Naive thymus-derived CD4-positive, alpha-beta T cell (primary cell): ENCODE measurements at places on chromosomes 11 and 22. TPM values are rescaled to one million over a fixed set of nuclear protein-coding genes. Genes with fewer than 3 reads are reported as not detected.

GRCh38 chr11:119872611-119873310, 143.8 kb upstream of the NECTIN1 start:
- no peaks in the 10 kb centered on the region for H3K4me1 ChIP-seq
- no peaks in the 10 kb centered on the region for H3K27me3 ChIP-seq
- H3K27ac ChIP-seq, result no peak overlapping the region
- H3K36me3 ChIP-seq, result no peaks in the 10 kb centered on the region

GRCh38 chr11:120403966-120404365, 67.8 kb downstream of the ARHGEF12 start:
- no peaks in the 10 kb centered on the region for H3K27me3 ChIP-seq

- H3K4me1 ChIP-seq, result no peaks in the 10 kb centered on the region
- H3K4me3 ChIP-seq, result no peak overlapping the region
- H3K27ac ChIP-seq, result no peak overlapping the region
- no peaks in the 10 kb centered on the region for H3K27me3 ChIP-seq
- DNase-seq, result no peak
These were observed 68.9 kb downstream of the ARFGAP2 start for GRCh38 chr11:47107744-47108143.

DNA sequence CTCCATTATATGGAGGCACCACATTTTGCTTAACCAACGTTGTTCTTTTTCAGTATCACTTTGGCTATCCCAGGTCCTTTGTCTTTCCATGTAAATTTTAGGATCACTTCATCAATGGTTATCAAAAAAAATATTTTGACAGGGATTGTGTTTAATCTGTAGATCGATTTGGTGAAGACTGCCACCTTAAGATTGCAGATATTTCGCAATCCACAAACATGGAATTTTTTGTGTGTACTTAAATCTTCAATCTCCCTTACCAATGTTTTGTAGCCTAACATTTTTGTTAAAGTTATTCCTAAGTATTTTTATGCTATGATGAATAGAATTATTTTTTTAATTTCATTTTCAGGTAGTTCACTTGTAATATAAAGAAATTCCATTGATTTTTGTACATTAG, 18.6 kb downstream of the PLAAT5 start:
- H3K4me1 ChIP-seq, result no peaks in the 10 kb centered on the region
- DNase-seq, result no peak
- no peaks in the 10 kb centered on the region for H3K27me3 ChIP-seq
- H3K4me3 ChIP-seq, result no peak overlapping the region

- no peak overlapping the region for H3K27ac ChIP-seq
- peak overlapping the region; percentile 22 for H3K4me3 ChIP-seq
- no peaks in the 10 kb centered on the region for H3K36me3 ChIP-seq
- peak; percentile 29 for DNase-seq
- H3K27me3 ChIP-seq, result peaks cover 24% of the 10 kb centered on the region
These were observed 1.6 kb downstream of the SPTBN2 start for GRCh38 chr11:66727282-66728037.

- no peak overlapping the region for H3K4me3 ChIP-seq
- no peak overlapping the region for H3K27ac ChIP-seq
- DNase-seq, result no peak
- H3K27me3 ChIP-seq, result no peaks in the 10 kb centered on the region
These were observed 157.1 kb downstream of the DYNC2H1 start for GRCh38 chr11:103266167-103266831.

DNA sequence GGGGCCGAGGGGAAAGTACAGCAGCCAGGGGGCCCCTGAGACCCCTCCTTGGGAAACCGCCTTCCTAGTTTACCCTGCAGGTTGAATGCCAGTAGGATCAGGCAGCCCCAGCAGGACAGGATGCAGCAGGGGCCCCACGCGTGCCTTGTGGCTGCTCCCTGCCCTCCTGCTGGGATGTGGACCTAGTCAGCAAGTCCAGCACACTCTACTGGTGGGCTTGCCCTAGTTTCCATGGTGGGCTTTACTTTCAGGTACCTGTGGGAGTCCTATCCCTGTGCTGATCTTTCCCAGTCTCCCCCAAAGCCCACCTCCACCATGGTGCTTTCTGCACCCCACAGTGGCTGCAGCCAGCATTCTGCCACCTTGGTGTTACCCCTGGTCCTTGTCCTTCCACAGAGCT, 22.2 kb downstream of the SHISA8 start:
- H3K4me3 ChIP-seq, result no peak overlapping the region
- H3K36me3 ChIP-seq, result peaks cover 22% of the 10 kb centered on the region
- no peak overlapping the region for H3K27ac ChIP-seq

- no peak overlapping the region for H3K4me3 ChIP-seq
- no peak for DNase-seq
- H3K4me1 ChIP-seq, result no peaks in the 10 kb centered on the region
- H3K27ac ChIP-seq, result no peak overlapping the region
- H3K36me3 ChIP-seq, result no peaks in the 10 kb centered on the region
- H3K27me3 ChIP-seq, result no peaks in the 10 kb centered on the region
These were observed 115.0 kb downstream of the SLC1A2 start for GRCh38 chr11:35304386-35304775.

- H3K27ac ChIP-seq, result no peak overlapping the region
- no peak overlapping the region for H3K4me3 ChIP-seq
- no peaks in the 10 kb centered on the region for H3K27me3 ChIP-seq
- DNase-seq, result no peak
These were observed 29.8 kb downstream of the PICALM start for GRCh38 chr11:86039094-86039493.

GRCh38 chr11:20050551-20051333, 109.5 kb downstream of the DBX1 start:
- H3K27ac ChIP-seq, result no peak overlapping the region
- no peak overlapping the region for H3K4me3 ChIP-seq
- no peak for DNase-seq

DNA sequence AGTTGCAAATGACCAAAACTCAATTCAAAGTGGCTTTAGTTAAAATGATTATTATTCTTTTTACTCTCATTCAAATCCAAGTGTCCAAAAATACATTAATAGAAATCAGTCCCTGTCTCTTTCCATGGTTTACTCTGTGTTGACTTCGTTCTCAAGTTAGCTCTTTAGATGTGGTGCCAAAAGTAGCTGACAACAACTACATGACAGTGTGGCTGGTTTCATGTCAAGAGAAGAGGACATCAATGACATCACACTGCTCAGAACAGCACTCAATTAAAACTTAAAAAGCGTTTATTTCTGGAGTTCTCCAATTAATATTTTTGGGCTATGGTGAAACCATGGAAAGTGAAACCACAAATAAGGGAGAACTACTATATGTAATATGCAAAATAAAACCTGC, 1746.9 kb downstream of the LRRC4C start:
- no peak overlapping the region for H3K27ac ChIP-seq
- H3K36me3 ChIP-seq, result no peaks in the 10 kb centered on the region
- H3K27me3 ChIP-seq, result no peaks in the 10 kb centered on the region
- no peaks in the 10 kb centered on the region for H3K4me1 ChIP-seq

GRCh38 chr11:101907815-101908214, 7.0 kb upstream of the CEP126 start:
- H3K27me3 ChIP-seq, result no peaks in the 10 kb centered on the region
- DNase-seq, result no peak
- no peak overlapping the region for H3K4me3 ChIP-seq
- H3K36me3 ChIP-seq, result no peaks in the 10 kb centered on the region

DNA sequence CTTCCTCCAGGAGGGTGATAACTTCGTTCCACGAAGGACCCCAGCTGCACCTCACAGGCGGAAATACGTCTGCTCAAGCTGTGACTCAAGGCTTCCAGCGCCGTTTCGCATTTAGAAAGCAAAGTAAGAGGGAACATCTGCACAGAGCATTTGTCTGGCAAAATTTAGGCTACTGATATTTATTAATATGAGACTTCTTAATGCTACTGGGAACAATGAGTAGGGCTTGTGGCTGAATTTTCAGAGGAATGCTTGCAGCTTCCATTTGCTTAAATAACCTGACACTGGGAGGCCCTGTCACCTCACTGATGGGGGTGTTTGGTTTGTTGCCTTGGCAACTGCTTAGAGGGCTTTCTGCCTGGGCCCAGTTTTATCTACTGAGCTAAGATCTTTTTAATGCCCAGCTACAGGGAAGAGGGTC, 14.7 kb upstream of the ST14 start:
- no peak for DNase-seq
- H3K4me1 ChIP-seq, result no peaks in the 10 kb centered on the region
- no peak overlapping the region for H3K4me3 ChIP-seq
- H3K27ac ChIP-seq, result no peak overlapping the region

DNA sequence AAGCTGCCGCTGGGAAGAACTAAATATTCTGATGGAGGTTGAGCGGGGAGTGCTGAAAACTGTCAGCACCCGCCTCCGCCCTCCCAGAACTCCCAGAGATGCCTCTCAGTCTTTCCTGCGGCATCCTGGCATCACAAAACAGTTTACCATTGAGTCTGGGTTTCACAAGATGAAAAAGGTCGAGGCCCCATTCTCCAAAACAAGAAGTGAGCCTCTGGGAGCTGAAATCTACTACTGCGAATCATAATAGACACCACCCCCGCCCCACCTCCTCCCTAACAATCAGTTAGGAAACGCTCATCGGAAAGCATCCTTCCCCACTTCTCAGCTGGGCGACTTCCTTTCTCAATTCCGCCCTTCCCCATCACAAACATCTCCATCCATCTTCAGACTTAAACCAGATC, 1.0 kb downstream of the SUN2 start:
- H3K27me3 ChIP-seq, result no peaks in the 10 kb centered on the region
- peaks cover 18% of the 10 kb centered on the region for H3K36me3 ChIP-seq
- peak overlapping the region; percentile 81 for H3K27ac ChIP-seq
- H3K4me3 ChIP-seq, result peak overlapping the region; percentile 95

Gene F2
- not detected for total RNA-seq

Gene BRD1
- total RNA-seq, result 84.5 TPM

Gene BDNF
- not detected for total RNA-seq

Gene OR2AG2
- total RNA-seq, result not detected

Gene PHF21B
- not detected in 2 replicates for total RNA-seq
